Smooth muscle cell of bladder (primary cell): ENCODE measurements at places on chromosomes 16 and 17. TPM values are rescaled to one million over a fixed set of nuclear protein-coding genes. Genes with fewer than 3 reads are reported as not detected.

Gene CEP20
- total RNA-seq = 42.7 and 49.6 TPM in 2 replicates

Gene CMTM4
- 12.9 and 15.9 TPM in 2 replicates for total RNA-seq

Gene SDR42E2
- under 0.01 TPM in 1 of 2 replicates, not detected in the other for total RNA-seq

Gene CFAP97D1
- total RNA-seq = under 0.01 TPM in 2 replicates

Gene PHOSPHO1
- total RNA-seq = 0.46 and 0.71 TPM in 2 replicates

Gene NPW
- 0.18 and 0.43 TPM in 2 replicates for total RNA-seq

Gene HIGD1B
- not detected in 2 replicates for total RNA-seq

Gene CRHR1
- total RNA-seq = not detected in 2 replicates

Gene TLCD2
- 4.4 and 5.0 TPM in 2 replicates for total RNA-seq

Gene SEPTIN12
- not detected in 2 replicates for total RNA-seq

Gene NPIPB9
- total RNA-seq = 0.71 and 1.4 TPM in 2 replicates

Gene HSD17B2
- 4.4 and 132 TPM in 2 replicates for total RNA-seq

Gene P2RX1
- 0.57 and 1.2 TPM in 2 replicates for total RNA-seq

Gene KRTAP3-1
- not detected in 2 replicates for total RNA-seq

Gene PRSS33
- total RNA-seq = not detected in 2 replicates

Gene ABCA6
- 9.9 and 20.2 TPM in 2 replicates for total RNA-seq

Gene EVPLL
- total RNA-seq = not detected in 2 replicates

Gene KRTAP4-3
- not detected in 2 replicates for total RNA-seq

Gene CCDC200
- not detected in 2 replicates for total RNA-seq

Gene GPR142
- not detected in 2 replicates for total RNA-seq

Gene CD300A
- not detected in 2 replicates for total RNA-seq

Gene C17orf67
- total RNA-seq = 0.71 and 0.74 TPM in 2 replicates

Gene RHOT1
- 40.5 and 43.2 TPM in 2 replicates for total RNA-seq

Gene TBC1D3E
- total RNA-seq = not detected in 2 replicates

Gene ANKRD11
- 44.3 and 52.3 TPM in 2 replicates for total RNA-seq

Gene ZP2
- total RNA-seq = not detected in 2 replicates

Gene GNAO1
- total RNA-seq = under 0.01 TPM in 1 of 2 replicates, not detected in the other

Gene TEKT5
- 0.09 and 0.14 TPM in 2 replicates for total RNA-seq

Gene GFOD2
- 9.1 and 13.9 TPM in 2 replicates for total RNA-seq

Gene CRYBA1
- total RNA-seq = not detected in 2 replicates

Gene FAM83G
- total RNA-seq = 5.5 and 8.8 TPM in 2 replicates

Gene PIPOX
- 2.6 and 2.7 TPM in 2 replicates for total RNA-seq

Gene CCL7
- 1.0 and 3.4 TPM in 2 replicates for total RNA-seq

Gene STAC2
- total RNA-seq = not detected in 2 replicates

Gene DOC2B
- total RNA-seq = not detected in 2 replicates

Gene PLLP
- total RNA-seq = not detected in 2 replicates

Gene IL21R
- 4.8 and 11.7 TPM in 2 replicates for total RNA-seq

Gene WNK4
- total RNA-seq = 0.28 and 1.7 TPM in 2 replicates

Gene SRSF2
- total RNA-seq = 75.9 and 89.8 TPM in 2 replicates

Gene KCNJ16
- total RNA-seq = not detected in 2 replicates

Gene CBX2
- 0.28 and 0.57 TPM in 2 replicates for total RNA-seq

Gene TBC1D3C
- total RNA-seq = 0.71 TPM in 1 of 2 replicates, not detected in the other

Gene DPEP2NB
- total RNA-seq = not detected in 2 replicates

Gene LPO
- not detected in 2 replicates for total RNA-seq

Gene NDUFAB1
- total RNA-seq = 48.1 and 57.0 TPM in 2 replicates

Gene DCAKD
- total RNA-seq = 23.9 and 30.6 TPM in 2 replicates

Gene C17orf50
- total RNA-seq = not detected in 2 replicates

Gene EVI2A
- total RNA-seq = 1.00 and 3.6 TPM in 2 replicates

Gene EMC6
- 11.8 and 15.1 TPM in 2 replicates for total RNA-seq

Gene FOXN1
- not detected in 2 replicates for total RNA-seq

Gene GRAP
- 0.14 and 0.18 TPM in 2 replicates for total RNA-seq

Gene GAS2L2
- under 0.01 and 0.09 TPM in 2 replicates for total RNA-seq

Gene SLC12A3
- under 0.01 TPM in 1 of 2 replicates, not detected in the other for total RNA-seq

Gene PPY
- total RNA-seq = not detected in 2 replicates
